Activated CD8-positive, alpha-beta memory T cell treated with anti-CD3 and anti-CD28 coated beads for 48 hours (primary cell): ENCODE measurements at places on chromosomes 2 and 18.

DNA sequence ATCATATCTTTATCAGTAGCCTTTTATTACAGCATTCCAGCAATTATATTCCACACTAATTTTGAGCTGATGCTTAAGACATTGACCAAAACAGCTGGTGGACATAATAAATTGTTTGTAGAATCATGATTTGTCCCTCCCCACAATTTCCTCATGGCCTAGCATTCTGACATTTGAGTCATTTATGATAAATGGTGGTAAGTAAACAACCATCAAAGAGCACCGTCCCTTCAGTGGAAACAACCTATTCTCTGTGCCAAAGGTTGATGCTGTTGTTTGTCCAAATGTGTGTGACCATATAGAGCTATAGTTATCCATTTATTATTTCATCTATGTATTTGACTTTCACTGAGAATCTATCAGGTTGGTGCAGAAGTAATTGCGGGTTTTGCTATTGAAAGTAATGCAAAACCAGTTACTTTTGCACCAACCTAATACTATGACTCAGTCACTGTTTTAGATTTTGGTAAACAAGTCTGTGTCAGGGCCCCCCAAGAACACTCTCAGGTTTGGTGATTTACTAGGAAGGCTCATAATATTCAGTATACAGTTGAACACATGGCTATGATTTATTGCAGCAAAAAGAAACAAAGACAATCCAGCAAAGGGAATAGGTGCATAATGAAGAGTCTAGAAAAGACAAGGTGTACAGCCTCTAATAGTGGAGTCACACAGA lies 608.7 kb upstream of the REG3G start:
- DNase-seq, result no peak

- DNase-seq, result no peak
Observed at GRCh38 chr2:189142893-189143759, 36.4 kb downstream of the COL5A2 start.

GRCh38 chr18:1104181-1104881 lies 199.7 kb downstream of the ADCYAP1 start:
- DNase-seq, result no peak

- DNase-seq, result no peak
Observed at GRCh38 chr2:241885946-241886643, 16.6 kb downstream of the RTP5 start.

DNA sequence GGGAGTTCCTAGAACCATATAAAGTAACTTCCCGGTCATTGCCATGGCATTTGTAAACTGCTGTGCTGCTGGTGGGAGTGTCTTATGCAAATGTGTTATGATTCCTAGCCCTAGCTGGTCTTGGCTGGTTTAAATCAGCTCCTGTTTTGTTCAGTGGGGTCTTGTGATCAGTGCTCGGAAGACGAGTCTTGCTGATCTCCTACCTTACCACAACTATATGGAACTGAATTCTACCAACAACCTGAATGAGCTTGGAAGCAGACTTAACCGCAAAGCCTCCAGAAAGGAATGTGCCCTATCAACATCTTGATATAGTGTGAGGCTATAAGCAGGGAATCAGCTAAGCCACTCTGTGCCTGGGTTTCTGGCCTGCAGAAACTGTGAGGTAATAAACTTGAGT lies 33.5 kb downstream of the POLE4 start:
- DNase-seq, result no peak

DNA sequence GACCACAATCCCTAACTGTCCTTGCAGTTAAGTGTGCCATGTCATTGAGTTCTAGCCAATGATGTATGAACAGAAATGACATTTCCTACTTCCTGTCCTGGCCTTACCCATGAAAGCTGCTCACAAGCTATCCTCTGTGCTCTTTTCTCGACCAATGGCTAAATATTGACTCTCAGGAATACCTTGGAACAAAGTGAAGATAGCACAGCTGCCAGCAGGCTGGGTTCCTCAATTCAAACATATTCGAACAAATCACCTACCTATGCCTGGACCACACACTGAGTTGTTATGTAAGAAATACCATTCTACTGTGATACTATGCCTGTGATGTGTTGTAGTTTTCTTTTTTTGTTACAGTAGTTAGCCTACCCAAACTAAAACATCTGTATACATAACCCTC lies 65.1 kb downstream of the GAREM1 start:
- no peak for DNase-seq

GRCh38 chr18:5462227-5462626 lies 81.6 kb downstream of the EPB41L3 start:
- DNase-seq, result no peak

- DNase-seq, result no peak
Observed at GRCh38 chr18:35030277-35030989, 10.8 kb upstream of the MAPRE2 start.

GRCh38 chr2:113012436-113013335 lies 7.4 kb downstream of the IL36A start:
- DNase-seq, result no peak

DNA sequence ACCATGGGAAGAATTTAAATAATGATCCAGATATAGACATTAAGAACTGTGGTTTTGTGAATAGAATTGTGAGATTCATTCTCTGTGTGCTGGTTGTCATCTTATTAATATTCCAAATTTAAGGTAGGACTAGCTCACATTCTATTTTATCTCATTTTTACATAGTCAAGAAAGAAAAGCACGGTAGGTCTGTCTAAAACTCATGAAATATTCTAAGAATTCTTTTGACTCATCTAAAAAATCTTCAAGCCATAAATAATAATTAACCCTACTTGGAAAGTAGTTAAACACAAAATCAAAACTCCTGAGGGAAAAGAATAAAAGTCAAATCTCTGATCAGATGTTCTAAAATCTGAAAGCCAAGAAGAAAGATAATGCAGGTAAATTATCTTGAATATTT lies 388.8 kb upstream of the CHAC2 start:
- DNase-seq, result no peak

DNA sequence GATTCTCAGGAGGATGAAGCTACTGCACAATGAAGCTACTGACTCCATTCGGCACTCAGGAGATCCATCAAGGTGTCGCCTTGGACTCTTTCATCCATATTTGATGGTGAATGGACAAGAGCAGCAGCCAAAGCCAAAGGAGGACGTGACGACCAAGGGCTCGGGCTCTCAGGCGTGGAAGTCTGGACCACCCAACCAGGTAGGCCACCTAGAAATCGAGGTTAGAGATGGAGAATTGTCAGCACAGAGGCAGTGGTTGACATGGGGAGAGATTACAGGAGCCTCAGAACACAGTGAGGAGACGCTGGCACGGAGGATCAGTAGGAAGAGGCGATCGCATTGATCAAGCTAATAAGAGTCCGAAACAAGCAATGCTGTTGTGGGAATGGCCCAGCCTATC lies 240.5 kb upstream of the ID2 start:
- no peak for DNase-seq

DNA sequence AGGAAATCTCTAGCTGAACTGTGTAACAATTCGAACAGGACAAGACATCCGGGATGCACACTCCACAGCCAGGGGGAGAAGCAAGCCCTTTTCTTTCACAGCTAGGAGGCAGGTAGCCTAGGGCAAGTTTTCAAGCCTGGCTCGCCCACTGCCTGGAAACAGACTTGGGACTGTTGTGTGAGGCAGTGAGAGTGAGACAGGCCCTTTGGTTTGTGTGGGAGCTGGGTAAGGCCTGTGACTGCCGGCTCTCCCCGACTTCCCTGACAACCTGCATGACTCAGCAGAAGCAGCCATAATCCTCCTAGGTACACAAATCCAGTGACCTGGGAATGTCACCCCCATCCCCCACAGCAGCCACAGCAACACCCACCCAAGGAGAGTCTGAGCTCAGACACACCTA lies 179.7 kb downstream of the WDPCP start:
- DNase-seq, result no peak
